Panc1 (cell line): ENCODE measurements at places on chromosomes 3 and 15.

GRCh38 chr15:39587096-39587721 is 6.3 kb downstream of the THBS1 start:
- DNase-seq: no peak

DNA sequence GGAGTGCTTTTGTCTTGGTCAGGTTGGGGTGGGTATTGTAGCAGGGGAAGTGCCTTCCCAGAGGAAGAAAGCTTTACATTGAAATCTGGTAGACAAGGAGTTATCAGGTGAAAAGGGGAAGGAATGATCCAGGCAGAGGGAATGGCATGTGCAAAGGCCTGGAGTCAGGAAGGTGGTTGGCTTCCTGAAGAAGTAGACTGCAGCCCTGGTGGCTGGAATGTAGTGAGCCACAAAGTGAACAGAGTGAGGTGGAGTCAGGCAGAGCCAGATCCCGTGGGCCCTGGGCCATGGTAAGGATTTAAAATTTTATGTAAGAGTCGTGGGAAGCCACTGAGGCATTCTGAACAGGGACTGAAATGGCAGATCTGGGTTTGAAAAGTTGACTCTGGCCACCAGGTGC is 58.3 kb downstream of the RAB11A start:
- no peak for DNase-seq

DNA sequence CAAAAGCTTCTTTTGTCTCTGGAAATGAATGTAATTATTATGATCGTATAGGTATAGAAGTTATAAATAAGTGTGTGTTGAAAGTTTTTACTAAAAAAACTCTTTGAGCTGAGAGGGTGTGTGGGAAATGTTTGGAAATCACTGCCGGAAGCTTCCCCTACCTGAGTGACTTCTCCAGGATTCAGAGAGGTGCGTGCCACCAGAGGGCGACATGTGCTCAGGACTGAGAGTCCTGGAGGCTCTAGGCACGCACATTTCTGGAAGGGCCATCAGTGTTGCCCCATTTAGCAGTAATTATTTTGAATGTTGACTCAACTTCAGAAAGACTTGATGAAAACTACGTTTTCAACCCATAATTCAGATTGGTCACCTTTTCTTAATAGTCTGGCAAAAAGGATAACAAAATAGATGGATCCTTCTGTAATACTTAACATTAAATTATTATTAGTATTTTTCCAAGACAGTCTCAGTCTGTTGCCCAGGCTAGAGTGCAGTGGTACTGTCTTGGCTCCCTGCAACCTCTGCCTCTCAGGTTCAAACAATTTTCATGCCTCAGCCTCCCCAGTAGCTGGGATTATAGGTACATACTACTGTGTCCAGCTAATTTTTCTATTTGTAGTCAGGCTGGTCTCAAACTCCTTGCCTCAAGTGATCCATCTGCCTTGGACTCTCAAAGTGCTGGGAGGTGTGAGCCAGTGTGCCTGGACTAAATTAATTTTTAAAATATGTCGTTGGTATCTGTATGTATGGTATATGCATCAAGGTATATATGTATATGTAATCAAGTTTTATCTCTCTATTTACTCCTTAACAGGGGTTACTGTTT is 34.5 kb downstream of the GPR171 start:
- DNase-seq: peak; percentile 28

DNA sequence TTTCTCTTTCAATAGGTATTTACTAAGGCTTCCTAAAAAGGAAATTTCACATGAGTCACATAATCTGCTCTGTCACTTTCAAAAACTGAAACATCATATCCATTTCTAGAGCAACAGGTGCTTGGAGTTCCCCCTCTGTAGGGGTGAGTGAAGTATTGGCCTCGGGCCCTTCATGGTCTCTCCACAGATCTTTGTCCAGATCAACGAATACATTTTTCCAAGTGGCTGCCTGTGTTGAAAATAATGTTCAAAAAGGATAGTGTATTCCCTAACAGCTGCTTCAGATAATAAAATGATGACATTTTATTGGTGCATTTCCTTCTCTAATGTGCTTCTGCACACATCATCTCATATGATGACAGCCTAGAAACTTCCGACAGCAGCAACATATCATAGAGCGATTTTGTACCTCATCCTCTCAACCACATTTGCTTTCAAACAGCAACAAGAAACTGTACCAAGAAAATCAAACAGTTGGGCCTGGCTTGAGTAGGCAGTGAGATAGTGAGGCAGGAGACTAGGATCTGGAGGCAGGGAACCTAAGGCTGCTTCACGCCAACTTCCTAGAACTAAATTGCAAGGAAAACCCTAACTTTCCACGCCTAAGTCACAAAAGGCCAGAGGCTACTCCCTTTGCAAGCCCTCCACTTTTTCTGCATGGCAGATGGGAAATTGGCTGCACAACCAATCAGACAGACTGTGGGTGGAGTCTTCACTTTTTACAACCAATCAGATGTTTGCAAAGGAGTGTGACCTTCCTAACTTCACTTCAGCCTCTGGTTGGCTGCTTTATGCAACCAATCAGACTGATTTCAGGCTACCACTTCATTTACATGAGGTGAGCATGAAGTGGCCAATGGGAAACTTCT is 340.2 kb downstream of the LRRC3B start:
- no peak for DNase-seq

DNA sequence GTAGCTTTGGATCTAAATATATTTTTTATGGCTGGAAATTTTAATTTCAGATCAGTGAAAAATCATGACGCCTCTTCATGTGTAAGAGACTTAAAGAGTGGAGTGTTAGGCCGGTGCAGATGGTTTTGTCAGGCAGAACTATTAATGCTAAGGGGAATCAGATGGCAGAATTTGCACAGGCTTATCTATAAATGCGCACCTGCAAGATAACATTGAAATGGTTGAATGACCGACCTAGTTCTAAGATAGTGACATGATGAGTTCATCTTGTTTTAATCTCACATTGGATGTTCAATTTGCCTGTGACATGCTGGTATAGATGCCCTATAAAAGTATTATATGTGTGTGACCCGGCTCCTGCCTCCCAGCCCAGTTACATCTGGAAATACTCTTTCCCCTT is 340.6 kb downstream of the FEZF2 start:
- DNase-seq: no peak
